Dermis microvascular lymphatic vessel endothelial cell (primary cell): ENCODE measurements at places on chromosomes 3 and 15. TPM values are rescaled to one million over a fixed set of nuclear protein-coding genes. Genes with fewer than 3 reads are reported as not detected.

KNG1 gene
- total RNA-seq = not detected in 2 replicates

KIF23 gene
- 9.1 and 20.4 TPM in 2 replicates for total RNA-seq

AGBL1 gene
- not detected in 2 replicates for total RNA-seq

SLC51B gene
- total RNA-seq = not detected in 2 replicates

CIAO2A gene
- total RNA-seq = 29.2 and 44.4 TPM in 2 replicates

SERPINI1 gene
- 0.76 and 1.4 TPM in 2 replicates for total RNA-seq

FOXB1 gene
- not detected in 2 replicates for total RNA-seq

PTPRG gene
- total RNA-seq = 6.7 and 8.6 TPM in 2 replicates
